ENCODE measurements at places on chromosomes 16 and 17.

DNA sequence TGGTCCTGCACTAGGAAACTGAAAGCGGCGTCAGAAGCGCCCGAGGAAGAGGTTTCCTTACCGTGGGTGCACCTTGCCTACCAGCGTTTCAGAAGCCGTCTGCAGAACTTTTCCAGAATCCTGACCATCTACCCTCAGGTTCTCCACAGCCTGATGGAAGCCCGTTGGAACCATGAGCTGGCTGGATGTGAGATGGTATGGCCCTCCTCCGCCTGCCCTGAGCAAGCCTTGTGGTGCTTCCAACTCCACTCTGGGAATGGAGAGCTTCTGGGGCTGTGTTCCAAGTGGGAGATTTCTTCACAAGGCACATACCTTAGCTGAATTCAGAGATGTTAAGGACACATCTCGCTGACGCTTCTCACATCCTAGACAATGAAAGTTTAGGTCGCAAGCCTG, 51.8 kb upstream of the ENDOV start:
- DNase-seq, result no peak

GRCh38 chr16:81493755-81494433, 49.3 kb downstream of the CMIP start:
- no peak for DNase-seq

DNA sequence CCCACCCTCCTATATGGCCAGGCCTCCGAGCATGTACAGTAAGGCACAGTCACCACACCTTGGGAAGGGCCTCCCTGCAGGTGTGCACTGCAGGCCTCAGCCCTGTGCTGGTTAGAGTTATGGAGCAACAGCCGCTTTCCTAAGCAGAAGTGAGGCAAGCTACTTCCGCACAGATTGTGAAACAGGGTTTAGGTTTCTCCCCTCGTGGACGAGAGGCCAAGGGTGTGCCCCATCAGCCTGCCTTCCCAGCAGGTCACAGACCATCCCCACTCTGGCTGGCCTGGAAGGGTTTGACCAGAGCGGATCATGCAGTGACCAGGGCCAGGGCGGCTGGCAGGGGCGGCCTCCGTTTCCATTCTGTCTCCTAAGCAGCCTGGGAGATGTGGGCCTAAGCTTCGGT, 4.7 kb downstream of the MSRB1 start:
- no peak for DNase-seq

- no peak for DNase-seq
These were observed 18.4 kb downstream of the MIEF2 start for GRCh38 chr17:18278867-18279266.

GRCh38 chr17:50676065-50676975, 31.4 kb downstream of the ANKRD40 start:
- no peak for DNase-seq

- peak; percentile 72 for DNase-seq
These were observed 9.9 kb downstream of the TBX2 start for GRCh38 chr17:61409301-61410112.

DNA sequence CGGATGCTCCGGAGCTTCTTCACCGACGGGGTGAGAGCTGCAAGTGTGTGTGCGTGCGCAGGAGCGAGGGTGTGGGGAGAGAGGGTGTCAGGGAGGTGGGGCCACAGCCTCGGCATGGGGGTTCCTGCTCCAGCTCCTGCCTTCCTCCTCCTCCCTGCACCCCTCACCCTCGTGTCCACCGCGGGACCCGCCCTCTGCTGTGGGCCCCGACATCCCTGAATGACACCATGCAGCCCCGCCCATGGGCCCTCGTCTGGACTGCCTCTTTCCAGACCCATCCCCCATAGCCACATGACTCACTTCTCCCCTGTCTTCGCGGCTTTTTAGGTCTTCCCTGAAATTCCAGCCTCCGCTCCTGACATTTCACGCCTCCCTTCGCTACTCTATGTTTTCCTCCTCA, 41.6 kb downstream of the ARHGAP23 start:
- DNase-seq, result no peak
